GM12878 (cell line): ENCODE measurements at places on chromosomes 3 and 15. TPM values are rescaled to one million over a fixed set of nuclear protein-coding genes. Genes with fewer than 3 reads are reported as not detected.
A peak's percentile ranks its signal among the peaks of the same experiment; 100 is the strongest.

The FEZF2 gene
- total RNA-seq, result not detected in 2 replicates

The RASGRP1 gene
- total RNA-seq, result 25.5 and 29.3 TPM in 2 replicates

The PLA1A gene
- 3.8 and 4.4 TPM in 2 replicates for total RNA-seq

The SLC28A1 gene
- not detected in 2 replicates for total RNA-seq

The PLSCR5 gene
- not detected in 2 replicates for total RNA-seq

The ZNF385D gene
- total RNA-seq, result not detected in 2 replicates

DNA sequence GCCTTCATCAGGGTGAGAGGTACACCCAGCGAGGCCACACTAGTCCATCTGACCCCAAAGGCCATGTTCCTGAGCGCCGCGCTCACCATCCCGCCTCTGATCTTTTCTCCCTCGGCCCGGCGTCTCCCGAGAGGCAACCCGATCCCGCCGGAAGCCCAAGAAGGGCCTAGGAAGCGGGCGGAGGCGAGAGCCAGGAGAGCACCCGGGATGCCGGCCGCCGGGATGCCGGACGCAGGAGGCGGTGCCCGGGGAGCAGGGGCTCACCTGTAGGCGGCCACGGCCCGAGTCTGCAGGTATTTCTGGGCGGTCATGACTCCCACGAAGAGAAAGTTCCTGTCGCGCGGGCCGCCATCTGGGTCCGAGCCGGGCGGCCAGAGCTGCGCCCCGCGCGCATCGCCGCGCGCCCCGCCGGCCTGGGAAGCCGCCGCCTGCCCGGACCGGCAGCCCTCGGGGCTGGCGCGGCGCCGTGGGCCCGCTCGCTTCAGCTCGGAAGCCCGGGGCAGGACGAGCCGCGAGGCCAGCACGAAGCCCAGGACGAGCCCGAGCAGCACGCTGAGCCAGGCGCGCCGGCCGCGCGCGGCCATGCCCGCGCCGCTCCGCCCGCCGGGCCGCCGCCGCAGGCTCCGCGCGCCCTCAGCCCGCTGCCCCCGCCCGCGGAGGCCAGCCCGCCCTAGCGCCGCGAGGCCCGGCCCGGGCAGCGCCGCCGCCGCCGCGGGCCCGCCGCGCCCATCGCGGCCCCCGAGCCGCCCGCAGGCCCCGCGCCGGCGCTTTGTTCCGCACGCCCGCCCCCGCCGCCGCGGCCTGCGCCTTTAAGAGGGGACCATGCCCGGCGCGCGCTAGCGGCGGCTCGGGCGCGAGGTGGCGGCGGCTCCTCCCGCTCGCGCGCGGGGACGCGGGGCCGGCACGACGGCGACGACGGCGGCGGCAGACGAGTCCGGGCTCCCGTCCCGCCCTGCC is 697 bp downstream of the CHSY1 start:
- DNase-seq, result no peak

DNA sequence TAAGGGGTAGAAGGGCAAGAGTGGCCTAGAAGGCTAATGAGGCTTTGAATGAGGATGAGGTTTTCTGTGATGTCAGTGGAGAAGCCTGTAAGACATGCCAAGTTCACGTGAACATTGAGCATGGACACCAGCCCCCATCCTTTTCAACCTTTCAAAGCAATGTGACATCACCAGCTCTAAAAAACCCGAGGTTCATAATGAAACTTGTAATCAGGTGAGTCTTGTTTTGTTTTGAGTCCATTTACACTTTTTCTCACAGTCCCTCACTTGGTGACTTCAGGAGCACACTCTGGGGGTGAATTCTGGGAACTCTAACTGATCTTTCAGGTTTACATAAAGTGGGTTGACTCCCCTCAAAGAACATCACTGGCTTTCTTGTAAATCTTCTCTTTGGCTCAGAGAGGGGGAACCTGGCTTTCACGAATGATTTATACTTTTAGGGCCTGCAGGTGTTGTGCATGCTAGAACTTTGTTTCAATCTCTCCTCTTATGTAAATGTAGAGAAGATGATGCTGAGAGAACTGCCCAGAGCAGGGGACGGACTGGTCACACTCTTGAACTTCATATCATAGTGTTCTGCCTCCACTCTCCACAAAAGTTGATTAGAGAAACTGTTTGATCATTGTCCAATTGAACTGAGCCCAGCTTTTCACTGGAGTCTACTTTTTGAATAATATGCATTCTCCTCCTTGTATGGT is 224.7 kb upstream of the SATB1 start:
- peak; percentile 53 for DNase-seq

DNA sequence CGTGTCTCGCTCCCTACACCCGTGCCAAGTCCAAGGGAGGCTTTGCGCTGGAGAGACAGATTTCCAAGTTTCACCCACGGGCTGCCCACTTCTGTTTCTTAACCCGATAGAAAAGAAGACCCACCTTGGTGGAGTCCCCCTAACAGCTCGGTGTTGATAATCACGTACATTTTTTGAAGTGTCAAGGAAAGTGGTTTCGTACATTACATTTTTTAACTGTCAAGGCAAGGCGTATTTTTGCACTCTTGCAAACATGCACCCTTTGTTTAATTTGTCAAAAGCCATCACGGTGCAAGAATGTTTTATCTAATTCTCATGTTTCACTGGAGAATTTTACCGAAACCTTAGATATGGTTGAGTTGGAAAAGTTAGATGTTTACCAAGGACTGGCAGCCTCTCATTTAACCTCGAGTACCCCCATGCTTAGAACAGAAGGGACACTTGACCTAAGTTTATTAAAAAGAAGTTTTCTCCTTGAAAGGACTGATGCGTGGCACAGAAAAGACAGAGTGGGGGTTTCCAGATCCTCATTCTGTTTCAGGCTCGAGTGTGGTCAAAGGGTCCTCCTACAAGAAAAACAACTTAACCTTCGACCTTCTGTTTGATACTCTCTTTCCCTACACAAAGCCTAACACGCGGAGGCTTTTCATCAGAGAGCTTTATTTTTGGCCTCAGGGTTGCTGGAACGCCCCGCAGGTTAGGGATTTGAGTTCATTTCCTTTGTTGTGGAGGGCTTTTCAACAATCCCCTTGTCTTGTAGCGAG is 882 bp downstream of the GXYLT2 start:
- DNase-seq, result no peak

DNA sequence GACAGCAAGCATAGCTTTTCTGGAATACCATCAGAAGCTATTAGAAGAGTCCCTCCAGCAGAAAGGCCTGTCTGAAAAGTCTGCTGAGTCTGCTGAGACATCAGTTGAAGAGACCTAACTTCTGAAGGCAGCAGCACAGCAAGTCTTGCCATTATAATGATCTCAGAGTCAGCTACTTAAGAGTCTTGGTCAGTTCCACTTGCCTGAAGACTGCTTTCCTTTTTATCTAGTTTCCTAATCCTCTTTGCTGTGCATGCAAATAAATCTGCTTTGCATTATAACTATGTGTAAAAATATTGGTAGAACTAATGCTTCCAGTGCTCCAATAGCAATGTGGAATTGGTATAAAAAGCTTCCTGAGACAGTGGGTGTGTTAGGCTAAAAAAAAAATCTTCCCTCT is 34.9 kb upstream of the CPOX start:
- DNase-seq, result no peak

- no peak for DNase-seq
Observed at GRCh38 chr3:151467069-151467468, 6.2 kb upstream of the IGSF10 start.

- no peak for DNase-seq
Observed at GRCh38 chr15:81331600-81331999, 7.7 kb upstream of the STARD5 start.

GRCh38 chr3:160643994-160644393 is 33.0 kb upstream of the ARL14 start:
- DNase-seq, result no peak

DNA sequence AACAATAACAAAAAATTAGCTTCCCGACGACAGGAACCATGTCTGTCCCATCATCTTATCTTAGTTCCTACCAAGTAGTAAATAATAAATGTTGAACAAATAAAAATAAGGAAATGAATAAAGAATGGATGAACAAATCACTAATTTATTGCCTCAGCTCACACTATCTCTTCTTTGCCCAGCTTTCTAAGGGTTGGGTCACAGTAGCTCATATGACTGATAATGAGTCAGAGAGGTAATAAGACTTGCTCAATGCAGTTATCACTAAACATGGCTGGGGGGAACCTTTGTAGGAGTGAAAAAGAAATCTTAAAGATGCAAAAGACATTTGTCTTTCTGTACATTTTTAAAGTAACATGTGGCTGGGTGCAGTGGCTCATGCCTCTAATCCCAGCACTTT is 182.2 kb downstream of the WDR76 start:
- no peak for DNase-seq

DNA sequence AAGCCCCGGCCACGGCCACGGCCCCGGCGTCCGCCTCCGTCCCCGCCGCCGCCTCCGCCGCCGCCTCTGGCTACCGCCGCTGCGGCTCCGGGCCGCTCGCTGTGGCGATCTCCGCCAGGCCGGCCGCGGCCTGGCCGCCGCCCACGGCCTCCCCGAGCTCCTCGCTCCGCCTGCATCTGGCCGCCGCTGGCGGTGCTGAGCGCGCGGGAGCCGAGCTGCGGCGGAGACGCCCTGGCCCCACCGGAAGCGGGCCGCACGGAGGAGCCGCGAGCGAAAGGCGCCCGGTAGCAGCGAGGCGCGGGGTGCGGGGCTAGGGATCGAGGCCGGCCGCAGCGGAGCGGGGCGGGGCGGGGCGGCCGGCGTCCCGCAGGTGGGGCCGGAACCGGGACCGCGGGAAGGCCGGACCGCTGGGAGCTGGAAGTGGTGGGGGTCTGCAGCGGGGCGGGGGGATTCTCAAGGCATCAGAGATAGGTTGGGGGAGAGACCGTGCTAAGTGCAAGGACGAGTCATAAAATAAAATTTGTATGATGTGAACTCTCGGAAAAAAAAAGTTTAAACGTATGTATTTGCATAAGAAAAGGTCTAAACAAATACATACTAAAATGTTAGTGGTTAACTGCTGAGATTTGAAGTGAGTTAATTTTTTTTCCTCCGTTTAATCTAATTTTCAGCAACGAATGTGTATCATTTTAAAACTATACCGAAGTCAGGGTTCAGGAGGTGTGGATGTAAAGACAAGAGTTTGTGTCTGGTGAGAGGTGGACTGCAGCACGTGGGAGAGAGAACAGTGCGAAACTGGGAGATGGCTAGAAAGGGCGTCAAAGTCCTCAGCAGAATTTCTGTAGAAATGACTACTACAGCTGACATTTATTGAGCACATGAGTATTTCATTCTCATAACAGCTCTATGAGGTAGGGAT is at the start of gene AVEN:
TSS of gene AVEN (minus strand) at position 334 of the 919 bp plus-strand sequence. CDS start at position 176, 158 bp downstream.
- no peak for DNase-seq

- no peak for DNase-seq
Observed at GRCh38 chr3:185387646-185388045, 24.7 kb downstream of the MAP3K13 start.

GRCh38 chr3:147518465-147518864 is 109.3 kb downstream of the ZIC1 start:
- DNase-seq, result no peak

GRCh38 chr15:49706805-49707204 is 86.0 kb downstream of the DTWD1 start:
- no peak for DNase-seq
